Epithelial cell of prostate (primary cell): ENCODE measurements at places on chromosomes 2 and 18.

GRCh38 chr18:55857409-55857808 is 269.4 kb upstream of the TCF4 start:
- peak; percentile 49 for DNase-seq

DNA sequence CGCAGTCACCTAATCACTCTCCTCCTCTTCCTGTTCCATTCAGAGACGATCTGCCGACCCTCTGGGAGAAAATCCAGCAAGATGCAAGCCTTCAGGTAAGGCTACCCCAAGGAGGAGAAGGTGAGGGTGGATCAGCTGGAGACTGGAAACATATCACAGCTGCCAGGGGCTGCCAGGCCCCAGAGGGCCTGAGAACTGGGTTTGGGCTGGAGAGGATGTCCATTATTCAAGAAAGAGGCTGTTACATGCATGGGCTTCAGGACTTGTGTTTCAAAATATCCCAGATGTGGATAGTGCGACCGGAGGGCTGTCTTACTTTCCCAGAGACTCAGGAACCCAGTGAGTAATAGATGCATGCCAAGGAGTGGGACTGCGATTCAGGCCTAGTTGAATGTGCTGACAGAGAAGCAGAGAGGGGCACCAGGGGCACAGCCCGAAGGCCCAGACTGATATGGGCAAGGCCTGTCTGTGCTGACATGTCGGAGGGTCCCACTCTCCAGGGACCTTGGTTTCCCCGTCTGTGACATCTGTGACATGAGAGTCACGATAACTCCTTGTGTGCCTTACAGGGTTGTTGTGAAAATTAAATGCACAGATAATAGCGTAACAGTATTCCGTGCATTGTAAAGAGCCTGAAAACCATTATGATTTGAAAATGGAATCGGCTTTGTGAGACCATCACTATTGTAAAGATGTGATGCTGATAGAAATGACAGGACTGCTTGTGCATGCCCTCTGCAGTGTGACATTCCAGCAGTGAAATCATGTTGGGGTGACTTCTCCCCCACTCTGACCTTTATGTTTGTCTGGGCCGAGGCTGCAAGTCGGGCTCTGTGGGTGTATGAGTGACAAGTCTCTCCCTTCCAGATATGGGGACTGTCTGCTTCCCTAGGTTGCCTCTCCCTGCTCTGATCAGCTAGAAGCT is 510 bp downstream of the IL1RN start:
- DNase-seq: no peak

DNA sequence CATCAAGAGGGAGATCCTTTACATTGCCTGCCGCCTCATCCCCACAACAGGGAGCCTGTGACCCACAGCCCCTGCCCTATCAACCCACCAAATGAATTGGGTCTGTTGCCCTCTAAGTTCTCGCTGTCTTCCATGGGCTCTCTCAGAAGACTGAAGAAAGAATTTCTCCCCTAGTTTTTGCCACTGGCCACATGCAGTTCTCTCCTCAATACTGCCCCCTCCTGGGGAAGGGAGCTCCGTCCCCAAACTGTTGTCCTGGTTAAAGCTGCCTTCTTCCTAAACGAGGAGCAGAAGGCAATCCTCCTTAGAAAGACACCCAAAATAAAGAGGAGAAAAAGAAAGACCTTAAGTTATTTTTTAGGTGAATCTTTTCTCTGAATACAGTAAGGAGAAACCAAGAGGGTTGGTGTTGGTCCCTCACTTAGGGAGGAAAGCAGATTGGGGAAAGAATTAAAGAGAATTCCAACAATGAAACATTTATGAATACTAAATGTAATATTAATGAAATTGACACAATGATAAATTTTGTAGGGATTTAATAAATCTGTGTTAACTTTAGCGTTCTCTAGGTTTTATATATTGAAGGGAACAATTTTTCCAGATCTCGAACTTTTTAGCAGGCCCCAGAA is 31.1 kb upstream of the SATB2 start:
- DNase-seq: no peak

GRCh38 chr2:178718283-178718682 is 88.9 kb downstream of the TTN start:
- no peak for DNase-seq

- no peak for DNase-seq
Observed at GRCh38 chr2:144451443-144451842, 68.5 kb downstream of the ZEB2 start.

- peak; percentile 58 for DNase-seq
Observed at GRCh38 chr2:105827351-105828096, 82.8 kb downstream of the NCK2 start.

DNA sequence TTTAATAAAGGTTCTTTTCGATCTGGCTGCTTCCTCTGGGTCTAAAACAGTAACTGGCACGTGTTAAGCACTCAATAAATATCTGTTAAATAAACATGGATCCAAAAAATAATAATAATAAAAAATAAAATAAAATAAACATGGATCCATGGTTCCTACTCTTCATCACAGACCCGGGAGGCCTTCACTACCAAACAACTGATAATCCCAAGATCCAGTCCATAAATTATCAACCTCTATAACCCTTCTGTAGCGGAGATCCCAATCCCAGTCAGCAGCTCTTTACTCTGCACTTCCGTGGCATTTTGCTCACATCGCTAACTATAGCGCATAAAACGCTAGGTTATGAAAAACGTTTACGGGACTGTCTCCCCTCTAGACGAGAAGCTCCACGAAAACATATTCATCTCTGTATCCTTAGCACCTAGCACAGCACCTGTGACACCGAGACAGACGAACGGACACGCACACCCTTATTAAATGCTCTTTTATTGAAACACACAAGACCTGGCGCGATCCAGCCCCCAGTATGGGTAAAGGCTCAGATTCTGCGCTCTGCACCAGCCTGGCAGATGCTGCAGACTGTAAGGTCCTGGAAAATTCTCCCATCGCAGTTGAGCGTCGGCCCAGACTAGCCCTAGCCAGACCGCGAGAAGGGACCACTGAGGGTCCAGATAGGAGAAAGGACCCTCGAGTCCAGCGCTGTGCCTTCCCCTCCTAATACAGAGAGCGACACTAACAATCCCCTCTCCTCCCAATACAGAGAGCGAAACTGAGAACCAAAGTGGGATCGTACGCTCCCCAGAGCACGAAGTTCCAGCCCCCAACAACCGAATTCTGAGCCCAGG is 770 bp downstream of the NBAS start:
- DNase-seq: no peak

DNA sequence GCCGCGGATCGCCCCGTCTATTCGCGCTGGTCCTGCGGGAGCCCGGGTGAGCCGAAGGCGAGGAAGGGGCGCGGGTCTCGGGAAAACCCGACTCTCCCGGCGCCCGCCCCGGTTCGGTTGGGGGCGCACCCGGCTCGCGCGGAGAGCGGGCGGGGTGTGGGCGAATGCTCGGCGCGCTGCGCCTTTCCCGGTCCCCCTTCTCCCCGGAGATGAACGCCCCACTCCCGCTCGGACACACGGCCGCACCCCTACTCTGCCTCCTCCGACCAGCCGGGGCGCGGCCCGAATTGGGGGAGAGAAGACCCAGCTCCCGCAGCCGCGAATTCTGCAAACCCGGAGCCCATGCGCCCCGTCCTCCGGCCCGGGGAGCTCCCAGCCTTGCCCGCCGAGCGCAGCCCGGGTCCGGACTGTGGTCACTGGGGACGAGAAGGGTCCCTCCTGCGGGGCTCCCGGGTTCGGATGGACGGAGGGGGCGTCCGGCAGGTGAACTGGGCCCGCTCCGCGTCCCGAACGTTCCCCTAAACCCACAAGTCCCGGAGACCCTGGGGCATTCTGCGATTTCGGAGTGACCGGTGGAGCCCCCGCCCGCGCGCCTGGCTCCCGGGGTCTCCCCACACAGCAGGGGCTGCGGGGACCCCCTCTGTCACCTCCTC is 734 bp downstream of the KCNG2 start:
- no peak for DNase-seq

DNA sequence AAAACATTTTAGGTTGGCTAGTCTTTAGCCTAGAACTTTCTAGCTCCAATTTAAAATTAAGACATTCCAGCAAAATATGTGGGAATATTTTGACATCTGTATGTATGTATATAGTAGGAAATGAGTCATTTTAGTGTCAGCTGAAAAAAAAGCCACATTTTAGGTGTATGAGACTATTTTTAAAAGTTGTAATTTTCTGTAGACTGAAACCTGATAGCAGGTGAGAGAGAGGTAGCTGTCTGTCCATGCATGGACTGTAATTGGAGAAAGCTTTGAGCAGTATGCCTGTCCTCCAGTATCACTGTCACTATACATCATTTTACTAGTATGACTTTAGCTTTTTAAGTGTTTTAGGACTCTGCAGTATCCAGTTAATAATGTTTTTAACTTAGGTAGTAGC is 26.1 kb upstream of the PPP1R1C start:
- DNase-seq: no peak

DNA sequence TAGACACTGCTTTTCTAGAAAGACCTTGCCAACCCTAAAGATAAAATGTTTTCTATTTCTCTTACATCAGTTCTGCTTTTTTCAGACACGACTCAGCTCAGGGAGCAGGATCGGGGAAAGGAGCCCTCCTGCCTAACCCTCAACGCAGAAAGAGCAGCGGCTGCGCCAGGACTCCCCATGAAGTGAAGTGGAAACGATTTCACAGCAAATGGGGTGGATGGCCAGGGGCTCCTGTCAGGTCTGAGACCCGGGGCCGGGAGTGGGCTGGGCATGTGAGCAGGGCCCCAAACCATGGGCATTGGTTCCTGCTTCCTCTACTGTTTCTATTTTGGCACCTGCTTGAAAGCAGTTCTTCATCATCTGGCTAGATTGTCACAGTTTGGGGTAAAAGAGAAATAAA is 89.4 kb upstream of the PXDN start:
- no peak for DNase-seq

- DNase-seq: no peak
Observed at GRCh38 chr2:85584354-85584856, at the start of gene VAMP5. TSS of gene VAMP5 (plus strand) at chr2:85584431. CDS start at chr2:85584491, 60 bp downstream.

- DNase-seq: no peak
Observed at GRCh38 chr2:233033672-233034071, 1.2 kb downstream of the NEU2 start.

DNA sequence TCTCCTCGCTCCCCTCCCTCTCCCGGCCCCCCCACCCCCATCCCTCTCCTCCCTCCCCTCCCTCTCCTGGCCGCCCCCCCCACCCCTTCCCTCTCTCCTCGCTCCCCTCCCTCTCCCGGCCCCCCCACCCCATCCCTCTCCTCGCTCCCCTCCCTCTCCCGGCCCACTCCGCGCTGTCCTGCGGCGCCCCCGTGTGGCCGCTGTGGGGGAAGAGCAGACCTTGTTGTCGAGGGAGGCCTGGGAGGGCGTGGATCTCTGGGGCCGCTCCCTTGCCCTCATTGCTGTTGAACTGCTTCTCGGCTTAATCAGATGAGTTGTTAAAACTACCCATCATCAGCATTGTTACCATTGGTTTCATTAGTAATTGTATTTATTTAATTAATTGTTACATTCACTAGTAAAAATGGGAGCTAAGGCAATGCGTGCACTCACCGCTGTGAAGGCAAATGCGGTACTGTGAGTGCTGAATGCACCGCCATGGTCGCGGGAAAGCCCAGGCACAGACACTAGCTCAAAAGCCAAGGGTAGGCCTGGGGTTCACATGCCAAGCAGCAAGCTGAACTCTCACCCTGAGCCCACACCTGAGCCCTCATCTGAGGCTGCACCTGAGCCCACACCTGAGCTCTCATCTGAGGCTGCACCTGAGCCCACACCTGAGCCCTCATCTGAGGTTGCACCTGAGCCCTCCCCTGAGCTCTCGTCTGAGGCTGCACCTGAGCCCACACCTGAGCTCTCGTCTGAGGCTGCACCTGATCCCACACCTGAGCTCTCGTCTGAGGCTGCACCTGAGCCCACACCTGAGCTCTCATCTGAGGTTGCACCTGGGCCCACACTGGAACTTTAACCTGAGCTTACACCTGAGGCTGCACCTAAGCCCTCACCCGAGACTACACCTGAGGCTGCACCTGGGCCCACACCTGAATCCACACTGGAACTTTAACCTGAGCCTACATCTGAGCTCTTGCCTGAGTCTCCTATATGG is 8.8 kb downstream of the RTP5 start:
- no peak for DNase-seq

DNA sequence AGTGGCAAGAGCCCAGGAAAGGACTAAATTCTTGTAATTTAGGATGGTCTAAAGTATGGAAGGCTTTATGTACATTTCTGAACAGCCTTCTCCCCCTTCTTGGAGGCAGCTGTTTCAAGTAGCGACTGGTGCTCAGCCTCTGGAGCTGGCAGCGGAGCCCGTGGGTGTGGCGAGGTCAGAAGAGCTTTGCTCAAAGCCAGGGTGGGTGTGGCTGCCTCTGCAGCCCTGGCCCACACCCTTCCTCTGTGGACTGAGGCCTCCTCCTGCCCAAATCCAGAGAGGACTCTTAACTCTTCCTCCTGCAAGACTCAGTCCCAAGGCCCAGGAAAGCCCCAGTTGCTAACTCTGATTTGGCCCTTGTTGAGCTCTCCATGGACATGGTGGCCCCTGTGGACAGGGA is 202.1 kb upstream of the REV1 start:
- DNase-seq: no peak
